Stimulated activated CD8-positive, alpha-beta memory T cell treated with anti-CD3 and anti-CD28 coated beads, Interleukin-4, amount 100 ng/mL, for 4 hours (primary cell): ENCODE measurements at places on chromosomes 5 and 9.
A peak's percentile ranks its signal among the peaks of the same experiment; 100 is the strongest.

GRCh38 chr9:20373263-20373662 is 249.0 kb downstream of the MLLT3 start:
- no peak for DNase-seq

DNA sequence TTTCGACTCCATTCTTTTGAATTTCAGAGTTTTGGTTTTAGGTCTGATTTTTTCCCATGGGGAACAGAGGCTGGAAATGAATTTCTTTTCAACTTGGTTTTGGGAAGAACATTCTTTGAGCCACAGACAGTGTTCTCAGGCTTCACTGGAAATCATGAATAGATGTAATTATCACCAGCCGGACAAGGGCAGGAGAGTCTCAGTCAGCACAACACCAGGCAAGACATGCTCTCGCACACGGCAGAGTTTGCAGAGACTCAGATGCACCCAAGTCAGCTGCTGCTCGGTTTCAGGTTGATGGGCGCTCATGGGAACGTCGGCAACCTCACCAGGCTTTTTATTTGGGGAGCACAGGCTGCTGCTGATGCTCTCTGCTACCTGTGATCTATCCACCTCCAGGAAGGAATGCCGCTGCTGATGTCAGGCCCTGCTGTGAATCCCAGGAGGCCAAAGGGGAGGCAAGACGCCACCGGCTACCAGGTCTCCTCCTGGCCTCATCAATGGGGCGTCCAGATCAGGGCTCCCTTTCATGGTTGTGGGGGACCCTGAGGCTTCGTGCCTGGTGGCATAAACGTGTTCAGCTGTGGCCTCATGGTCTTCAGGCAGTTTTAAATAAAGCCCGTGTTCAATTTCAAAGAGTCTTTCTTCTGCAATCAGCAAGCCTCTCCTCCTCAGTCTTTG is 332.3 kb upstream of the IRX4 start:
- DNase-seq = no peak

- no peak for DNase-seq
Observed at GRCh38 chr5:139584137-139584536, 23.0 kb downstream of the UBE2D2 start.

DNA sequence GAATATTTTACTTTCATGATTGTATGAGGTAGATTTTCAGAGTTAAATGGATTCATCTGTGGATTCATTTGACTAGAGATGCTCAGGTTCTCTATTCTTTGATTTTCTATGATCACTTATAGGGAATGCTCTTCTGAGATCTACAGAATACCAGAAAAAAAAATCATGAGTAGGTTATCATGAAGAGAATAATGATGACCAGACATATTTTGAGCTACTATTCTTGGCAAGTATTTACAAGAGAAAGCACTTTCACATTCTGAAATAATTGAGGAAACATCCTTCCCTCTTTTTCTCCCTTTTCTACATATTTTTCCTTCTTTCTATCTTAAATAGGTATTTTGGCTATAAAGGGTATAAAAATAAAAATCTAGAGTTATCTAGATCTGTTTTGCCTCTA is 543.0 kb upstream of the TUSC1 start:
- DNase-seq = no peak

DNA sequence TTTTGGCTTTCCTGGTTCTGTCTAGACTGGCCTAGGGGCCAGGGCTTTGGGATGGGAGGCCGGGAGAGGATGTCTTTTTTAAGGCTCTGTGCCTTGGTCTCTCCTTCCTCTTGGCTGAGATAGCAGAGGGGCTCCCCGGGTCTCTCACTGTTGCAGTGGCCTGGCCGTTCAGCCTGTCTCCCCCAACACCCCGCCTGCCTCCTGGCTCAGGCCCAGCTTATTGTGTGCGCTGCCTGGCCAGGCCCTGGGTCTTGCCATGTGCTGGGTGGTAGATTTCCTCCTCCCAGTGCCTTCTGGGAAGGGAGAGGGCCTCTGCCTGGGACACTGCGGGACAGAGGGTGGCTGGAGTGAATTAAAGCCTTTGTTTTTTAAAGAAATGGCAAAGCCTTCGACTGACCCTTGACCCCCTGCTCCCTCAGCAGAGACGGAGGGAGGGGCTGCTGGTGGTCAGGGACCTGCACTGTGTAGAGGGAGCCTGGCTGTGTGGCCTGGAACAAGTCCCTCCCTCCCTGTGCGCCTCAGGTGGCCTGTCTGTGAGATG is 11.1 kb downstream of the FPGS start:
- no peak for DNase-seq

- DNase-seq = no peak
Observed at GRCh38 chr9:110040788-110041187, 167.2 kb downstream of the C9orf152 start.

DNA sequence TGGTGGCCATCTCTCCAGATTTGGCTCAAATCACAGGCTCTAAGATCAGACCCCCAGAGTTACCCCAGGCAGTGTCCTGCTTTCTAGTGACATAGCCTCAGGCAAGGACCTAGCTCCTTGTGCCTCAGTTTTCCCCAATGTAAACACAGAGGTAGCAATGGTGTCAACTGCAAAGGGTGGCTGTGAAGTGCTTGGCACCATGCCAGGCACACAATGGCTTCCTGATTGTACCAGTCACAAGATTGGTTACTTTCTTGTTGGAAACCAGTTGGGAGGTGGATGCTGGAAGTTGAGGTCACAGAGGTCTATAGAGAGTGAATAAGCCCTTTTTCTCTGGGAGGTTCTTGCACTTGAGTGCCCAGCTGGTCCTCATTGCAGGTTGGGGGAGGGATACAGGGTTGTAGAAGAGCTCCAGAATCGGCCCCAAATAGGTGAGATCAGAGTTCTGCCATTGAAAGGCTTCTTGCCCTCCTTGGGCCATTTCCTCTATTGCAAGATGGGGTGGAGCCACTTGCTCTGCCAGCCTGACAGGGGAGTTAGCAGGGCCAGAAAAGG is 2.3 kb downstream of the STKLD1 start:
- no peak for DNase-seq

DNA sequence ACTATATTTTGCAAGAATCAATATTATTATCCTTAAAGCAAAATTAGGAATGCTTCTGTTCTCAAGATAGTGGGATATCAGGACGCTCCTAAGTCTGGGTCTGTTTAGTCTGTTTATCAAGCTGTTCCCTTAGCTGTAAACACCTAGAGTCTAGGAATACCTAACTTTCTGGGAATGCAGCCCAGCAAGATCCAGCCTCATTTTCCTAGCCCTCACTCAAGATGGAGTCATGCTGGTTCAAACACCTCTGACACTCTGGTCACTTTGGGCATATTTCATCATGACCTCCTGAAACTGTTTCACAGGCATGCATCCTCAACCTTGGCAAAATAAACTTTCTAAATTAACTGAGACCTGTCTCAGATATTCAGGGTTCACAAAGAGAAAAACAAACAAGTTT is 14.4 kb upstream of the MRPS30 start:
- DNase-seq = no peak

- DNase-seq = no peak
Observed at GRCh38 chr5:132419502-132420468, 50.3 kb downstream of the SLC22A5 start.

DNA sequence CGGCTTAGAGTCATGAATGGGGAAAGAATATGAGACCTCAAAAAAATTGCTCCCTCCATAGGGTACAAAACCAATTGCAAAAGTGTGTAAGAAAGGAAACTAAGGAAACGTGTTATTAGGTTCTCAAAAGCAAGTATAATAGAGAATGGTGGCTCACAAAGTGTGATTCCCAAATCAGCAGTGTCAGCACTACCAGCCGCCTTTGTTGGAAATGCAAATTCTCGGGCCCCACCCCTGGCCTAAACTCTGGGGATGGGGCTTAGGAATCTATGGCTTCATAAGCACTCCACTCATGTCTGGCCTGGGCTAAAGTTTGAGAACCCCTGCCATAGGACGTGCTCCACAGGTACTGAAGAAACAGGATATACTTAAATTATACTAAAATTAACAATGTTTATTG is 1.6 kb upstream of the CCDC69 start:
- no peak for DNase-seq

DNA sequence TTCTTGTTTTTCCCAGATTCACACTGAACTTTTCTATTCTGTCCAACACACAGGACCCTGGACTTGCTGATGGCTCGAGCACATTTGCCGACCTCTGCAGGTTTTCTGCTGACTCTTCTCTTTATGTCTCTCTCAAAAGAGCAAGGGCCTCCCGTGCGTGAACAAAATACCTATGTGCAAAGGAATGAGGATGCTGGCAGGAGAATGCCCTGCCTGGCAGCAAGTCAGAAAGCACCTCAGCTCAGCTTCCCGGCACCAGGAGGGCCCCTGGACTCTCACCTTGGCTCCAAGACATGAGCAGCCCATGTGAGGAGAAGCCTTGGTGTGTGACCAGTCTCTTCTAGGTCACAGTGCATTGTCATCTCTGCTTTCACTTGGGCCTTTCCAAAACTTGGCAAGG is 36.1 kb downstream of the PAPPA start:
- DNase-seq = no peak

- DNase-seq = no peak
Observed at GRCh38 chr9:70083429-70083828, 39.8 kb downstream of the MAMDC2 start.

GRCh38 chr9:3894772-3895171 is 369.0 kb upstream of the RFX3 start:
- DNase-seq = no peak

DNA sequence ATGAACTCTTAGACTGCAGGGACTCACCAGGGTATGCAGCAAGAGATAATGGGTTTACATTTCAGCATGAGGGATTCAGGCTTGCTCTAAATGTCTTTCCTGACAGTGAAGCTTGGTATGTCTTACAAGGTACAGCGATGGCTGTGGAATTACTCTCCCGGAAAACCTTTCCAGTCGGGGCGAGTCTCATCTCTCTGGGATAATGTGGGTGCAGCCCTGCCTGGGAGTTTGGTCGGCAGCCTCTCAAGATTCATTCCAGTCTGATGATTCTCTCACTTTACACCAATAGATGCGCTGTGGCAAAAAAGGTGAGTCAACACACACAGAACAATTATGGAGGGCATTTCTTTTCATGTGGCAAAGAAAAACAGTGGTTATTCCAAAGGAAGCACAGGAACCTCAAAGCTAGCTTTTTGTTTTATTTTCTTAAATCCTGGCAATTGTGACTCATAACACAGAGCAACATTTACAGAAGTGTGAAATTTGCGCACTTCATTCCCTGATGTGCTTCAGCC is 190.3 kb downstream of the DCP2 start:
- DNase-seq = no peak

GRCh38 chr5:109335114-109335513 is 74.7 kb downstream of the PJA2 start:
- DNase-seq = no peak

DNA sequence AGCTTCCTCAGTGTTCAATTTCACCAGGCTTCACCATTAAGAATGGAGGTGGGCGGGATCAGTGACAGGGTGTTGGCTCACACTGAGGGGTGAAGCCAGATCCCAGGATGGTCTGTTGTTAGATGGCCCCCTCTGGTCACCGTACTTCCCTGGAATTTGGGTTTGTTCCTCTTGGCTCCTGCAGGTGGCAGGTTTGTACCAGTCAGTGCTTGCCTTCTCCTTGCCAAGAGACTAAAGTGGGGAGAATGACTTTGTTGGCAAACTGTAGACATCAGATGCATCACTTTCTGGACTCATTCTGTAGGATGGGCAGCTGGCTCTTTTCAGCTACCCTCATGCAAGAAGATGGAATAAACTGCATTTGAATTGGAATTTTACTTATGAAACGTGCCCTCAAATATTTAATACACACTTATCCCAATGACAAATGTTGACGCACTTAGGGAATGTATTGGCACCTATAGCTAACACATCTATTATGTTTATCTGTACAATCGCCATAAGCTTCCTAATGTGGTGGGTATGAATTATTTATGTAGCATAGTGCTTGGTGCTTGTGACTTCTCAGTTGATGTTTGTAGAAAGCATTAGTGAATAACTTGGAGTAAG is 31.4 kb upstream of the ANKRD55 start:
- DNase-seq = no peak

DNA sequence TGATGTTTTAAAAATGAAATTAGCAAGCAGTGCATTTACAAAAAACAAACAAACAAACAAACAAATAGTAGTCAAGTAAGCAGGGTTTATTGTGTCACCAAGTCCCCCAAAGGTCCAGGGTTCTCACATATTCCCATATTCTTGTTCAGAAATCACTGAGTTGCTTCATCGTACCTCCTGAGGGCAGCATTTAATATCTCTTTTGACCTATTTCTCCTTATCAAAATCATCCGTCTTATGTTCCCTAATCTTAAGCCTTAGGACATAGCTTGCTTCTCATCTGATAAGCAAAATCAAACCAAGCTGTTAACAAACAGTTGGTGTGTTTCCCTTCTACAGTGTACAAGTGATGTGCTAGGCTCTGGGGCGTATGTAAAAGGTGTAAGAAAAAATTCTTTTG is 109.5 kb upstream of the MAN2A1 start:
- DNase-seq = no peak

- DNase-seq = no peak
Observed at GRCh38 chr9:37382161-37382981, 40.1 kb upstream of the GRHPR start.

DNA sequence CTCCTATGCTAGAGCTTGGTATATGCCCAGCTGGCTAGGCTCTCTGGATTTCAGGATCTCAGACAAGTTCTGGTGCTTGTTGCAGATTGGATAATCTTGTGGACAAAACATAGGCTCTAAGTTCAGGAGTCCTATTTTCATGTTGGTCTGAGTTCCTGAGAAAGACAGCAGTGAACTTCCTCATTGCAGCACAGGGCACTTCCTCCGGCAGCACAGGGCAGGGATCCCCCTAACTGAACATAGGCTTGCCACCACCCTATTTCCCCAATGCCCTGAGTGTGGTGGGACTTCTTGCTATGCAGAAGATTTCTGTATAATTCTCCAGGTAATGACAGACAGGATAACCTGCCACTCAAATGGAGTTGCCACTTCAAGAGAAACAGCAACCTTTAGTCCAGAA is 220.1 kb downstream of the PIK3R1 start:
- DNase-seq = no peak

GRCh38 chr5:154757814-154758406 is 2.7 kb downstream of the LARP1 start:
- DNase-seq = peak; percentile 27
